Liver (tissue), 10 donors: ENCODE measurements at places on chromosomes 12 and 14. TPM values are rescaled to one million over a fixed set of nuclear protein-coding genes. Genes with fewer than 3 reads are reported as not detected.

The TAS2R42 gene
- not detected for polyA plus RNA-seq

The KLRD1 gene
- polyA plus RNA-seq: 1.8 TPM

The MFAP5 gene
- not detected for polyA plus RNA-seq

The LTBP2 gene
- polyA plus RNA-seq: 0.69 TPM

The NAV3 gene
- polyA plus RNA-seq: 0.22 TPM

The SLC7A8 gene
- 2.6 TPM for polyA plus RNA-seq

The RIMKLB gene
- polyA plus RNA-seq: 1.6 TPM

The FAM181A gene
- not detected for polyA plus RNA-seq

The RNASE7 gene
- 0.12 TPM for polyA plus RNA-seq

The PPP4R4 gene
- 2.4 TPM for polyA plus RNA-seq

The GLT8D2 gene
- polyA plus RNA-seq: 1.4 TPM

DNA sequence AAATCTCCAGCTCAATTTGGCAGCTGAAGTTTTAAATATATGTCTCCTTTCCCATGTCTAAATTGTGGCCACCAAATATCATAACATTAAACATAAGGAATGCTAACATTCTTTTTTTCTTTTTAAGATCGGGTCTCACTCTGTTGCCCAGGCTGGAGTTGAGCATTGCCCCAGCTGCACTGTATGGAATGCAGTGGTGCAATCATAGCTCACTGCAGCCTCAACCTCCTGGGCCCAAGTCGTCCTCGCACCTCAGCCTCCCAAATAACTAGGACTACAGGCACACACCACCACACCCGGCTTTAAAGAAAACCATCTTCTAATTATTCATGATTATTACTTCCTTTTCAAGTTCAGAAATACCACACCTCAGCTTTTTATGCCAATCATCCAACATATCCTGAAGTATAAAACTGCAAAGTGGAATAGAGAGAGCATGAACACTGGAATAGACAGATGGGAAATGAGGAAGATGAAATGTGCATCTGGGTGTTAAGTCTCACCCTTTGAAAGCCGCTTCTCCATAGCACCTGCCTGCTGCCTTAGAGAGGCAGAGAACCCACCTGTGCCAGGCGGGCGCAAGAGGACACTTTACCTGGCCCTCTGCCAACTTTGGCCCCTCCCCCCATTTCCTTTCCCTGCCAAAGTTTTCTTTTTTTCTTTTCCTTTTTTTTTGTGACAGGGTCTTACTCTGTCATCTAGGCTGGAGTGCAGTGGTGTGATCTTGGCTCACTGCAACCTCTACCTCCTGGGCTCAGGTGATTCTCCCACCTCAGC is 2.8 kb upstream of the EML1 start:
- no peaks in the 10 kb centered on the region for H3K27me3 ChIP-seq
- H3K4me3 ChIP-seq: no peak overlapping the region
- H3K4me1 ChIP-seq: peaks cover 12% of the 10 kb centered on the region
- no peaks in the 10 kb centered on the region for H3K36me3 ChIP-seq

GRCh38 chr12:104575442-104576186 is 118.9 kb downstream of the CHST11 start:
- no peaks in the 10 kb centered on the region for H3K27me3 ChIP-seq
- no peaks in the 10 kb centered on the region for H3K4me1 ChIP-seq
- no peak overlapping the region for H3K27ac ChIP-seq
- DNase-seq: no peak
- H3K36me3 ChIP-seq: no peaks in the 10 kb centered on the region

GRCh38 chr14:101350021-101350420 is 211.3 kb upstream of the DIO3 start:
- H3K4me3 ChIP-seq: no peak overlapping the region
- no peak overlapping the region for H3K27ac ChIP-seq
- H3K27me3 ChIP-seq: no peaks in the 10 kb centered on the region

GRCh38 chr12:88035907-88036289 is 6.7 kb upstream of the C12orf50 start:
- H3K36me3 ChIP-seq: no peaks in the 10 kb centered on the region
- no peak for DNase-seq
- peaks cover 10% of the 10 kb centered on the region for H3K4me1 ChIP-seq
- H3K27me3 ChIP-seq: no peaks in the 10 kb centered on the region
- peak overlapping the region; percentile 77 for H3K4me3 ChIP-seq
- H3K27ac ChIP-seq: peak overlapping the region; percentile 71

GRCh38 chr14:55438066-55438683 is 2.2 kb downstream of the TBPL2 start:
- no peaks in the 10 kb centered on the region for H3K27me3 ChIP-seq
- no peak overlapping the region for H3K27ac ChIP-seq
- H3K4me3 ChIP-seq: no peak overlapping the region
- no peaks in the 10 kb centered on the region for H3K4me1 ChIP-seq
- H3K36me3 ChIP-seq: no peaks in the 10 kb centered on the region

- no peaks in the 10 kb centered on the region for H3K36me3 ChIP-seq
- peaks cover 3% of the 10 kb centered on the region for H3K4me1 ChIP-seq
- no peak overlapping the region for H3K4me3 ChIP-seq
Observed at GRCh38 chr12:31742891-31743290, 14.1 kb upstream of the AMN1 start.

DNA sequence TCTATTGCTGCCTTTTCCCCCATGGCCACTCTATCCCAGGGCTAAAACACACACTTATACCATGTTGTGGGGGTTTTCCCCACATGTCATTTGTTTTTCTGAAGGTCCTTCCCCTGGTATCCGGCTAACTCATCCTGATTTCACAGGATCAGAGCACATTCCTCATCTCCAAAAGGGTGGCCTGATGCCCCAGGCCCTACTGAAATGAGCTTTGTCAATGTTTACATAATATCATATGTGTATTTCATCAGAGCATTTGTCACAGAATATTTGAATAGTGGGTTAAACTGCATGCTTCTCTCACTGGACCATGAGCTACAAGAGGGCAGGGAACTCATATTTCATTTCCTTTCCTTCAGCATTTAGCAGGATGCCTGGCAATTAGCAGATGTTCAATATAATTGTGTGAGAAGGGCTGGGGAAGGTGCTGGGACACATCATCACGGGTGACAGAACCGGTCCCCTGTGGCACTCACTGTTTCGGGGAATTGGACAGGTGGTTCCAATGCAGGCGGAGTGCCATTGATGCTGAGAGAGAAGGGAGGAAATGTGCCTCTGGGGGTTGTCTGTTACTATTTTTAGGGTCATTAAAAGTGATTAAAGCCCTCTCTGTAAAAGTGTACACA is 26.8 kb downstream of the EMP1 start:
- no peaks in the 10 kb centered on the region for H3K36me3 ChIP-seq
- no peaks in the 10 kb centered on the region for H3K4me1 ChIP-seq
- H3K27ac ChIP-seq: no peak overlapping the region

- H3K27me3 ChIP-seq: peaks cover 4% of the 10 kb centered on the region
- H3K36me3 ChIP-seq: no peaks in the 10 kb centered on the region
- no peak overlapping the region for H3K27ac ChIP-seq
- H3K4me3 ChIP-seq: no peak overlapping the region
Observed at GRCh38 chr12:81809829-81810595, 50.9 kb upstream of the PPFIA2 start.

DNA sequence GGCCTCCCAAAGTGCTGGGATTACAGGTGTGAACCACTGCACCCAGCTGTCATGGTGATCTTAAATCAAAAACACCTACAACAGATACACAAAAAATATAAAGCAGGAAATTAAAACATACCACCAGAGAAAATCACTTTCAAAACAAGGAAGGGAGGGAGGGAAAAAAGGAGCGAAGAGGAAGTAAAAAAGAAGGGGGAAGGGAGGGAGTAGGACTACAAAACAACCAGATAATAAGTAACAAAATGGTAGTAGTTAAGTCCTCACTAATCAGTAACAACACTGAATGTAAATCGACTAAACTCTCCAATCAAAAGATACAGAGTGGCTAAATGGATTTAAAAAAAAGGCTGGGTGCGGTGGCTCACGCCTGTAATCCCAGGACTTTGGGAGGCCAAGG is 89.0 kb downstream of the SH2B3 start:
- no peak for DNase-seq
- peaks cover 7% of the 10 kb centered on the region for H3K36me3 ChIP-seq
- H3K4me1 ChIP-seq: no peaks in the 10 kb centered on the region

- DNase-seq: no peak
- H3K27me3 ChIP-seq: no peaks in the 10 kb centered on the region
- no peaks in the 10 kb centered on the region for H3K4me1 ChIP-seq
- H3K27ac ChIP-seq: no peak overlapping the region
- no peaks in the 10 kb centered on the region for H3K36me3 ChIP-seq
Observed at GRCh38 chr14:54106661-54107377, 150.2 kb upstream of the BMP4 start.

GRCh38 chr14:88791629-88792472 is 902 bp downstream of the EML5 start:
- peak; percentile 43 for DNase-seq
- H3K27ac ChIP-seq: no peak overlapping the region
- H3K4me3 ChIP-seq: peak overlapping the region; percentile 42
- H3K36me3 ChIP-seq: no peaks in the 10 kb centered on the region
- H3K27me3 ChIP-seq: no peaks in the 10 kb centered on the region

- H3K4me3 ChIP-seq: no peak overlapping the region
- H3K36me3 ChIP-seq: no peaks in the 10 kb centered on the region
- DNase-seq: no peak
- H3K4me1 ChIP-seq: no peaks in the 10 kb centered on the region
Observed at GRCh38 chr12:63941879-63942278, 97.4 kb downstream of the SRGAP1 start.

DNA sequence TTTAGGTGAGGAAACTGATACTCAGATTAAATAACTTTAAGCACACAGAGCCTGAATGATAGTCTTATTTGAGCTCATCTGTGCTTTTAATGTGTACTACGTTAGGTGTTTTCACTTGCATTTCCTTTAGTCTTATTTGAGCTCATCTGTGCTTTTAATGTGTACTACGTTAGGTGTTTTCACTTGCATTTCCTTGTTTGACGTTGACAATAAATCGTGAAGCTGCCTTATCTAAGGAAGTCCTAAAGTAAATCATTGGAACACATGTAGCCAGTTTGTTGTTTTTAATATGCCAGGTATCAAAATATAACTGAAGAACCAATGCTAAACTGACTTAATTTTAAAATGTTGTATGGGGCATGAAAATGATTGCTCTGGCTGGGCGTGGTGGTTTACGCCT is 2.0 kb downstream of the RAP1B start:
- peak overlapping the region; percentile 95 for H3K27ac ChIP-seq
- H3K27me3 ChIP-seq: no peaks in the 10 kb centered on the region
- no peak for DNase-seq
- H3K36me3 ChIP-seq: no peaks in the 10 kb centered on the region

GRCh38 chr14:79706382-79706781 is 504.9 kb downstream of the DIO2 start:
- no peaks in the 10 kb centered on the region for H3K27me3 ChIP-seq
- no peaks in the 10 kb centered on the region for H3K36me3 ChIP-seq
- no peak overlapping the region for H3K4me3 ChIP-seq
- H3K4me1 ChIP-seq: no peaks in the 10 kb centered on the region
- no peak for DNase-seq
- no peak overlapping the region for H3K27ac ChIP-seq

- no peaks in the 10 kb centered on the region for H3K36me3 ChIP-seq
- no peaks in the 10 kb centered on the region for H3K27me3 ChIP-seq
- no peak overlapping the region for H3K27ac ChIP-seq
- no peaks in the 10 kb centered on the region for H3K4me1 ChIP-seq
- no peak for DNase-seq
Observed at GRCh38 chr12:88493636-88494035, 86.6 kb downstream of the KITLG start.

- H3K4me1 ChIP-seq: no peaks in the 10 kb centered on the region
- H3K27ac ChIP-seq: no peak overlapping the region
- DNase-seq: no peak
- H3K36me3 ChIP-seq: no peaks in the 10 kb centered on the region
Observed at GRCh38 chr12:25063873-25064628, 115.2 kb upstream of the BCAT1 start.

- no peak overlapping the region for H3K27ac ChIP-seq
- DNase-seq: no peak
- H3K36me3 ChIP-seq: no peaks in the 10 kb centered on the region
- H3K4me3 ChIP-seq: no peak overlapping the region
Observed at GRCh38 chr12:124162151-124163110, 132.5 kb upstream of the RFLNA start.

GRCh38 chr14:90368946-90369721 is 27.7 kb upstream of the CALM1 start:
- no peak for DNase-seq
- H3K36me3 ChIP-seq: no peaks in the 10 kb centered on the region
- no peak overlapping the region for H3K27ac ChIP-seq
- H3K4me3 ChIP-seq: no peak overlapping the region
- no peaks in the 10 kb centered on the region for H3K4me1 ChIP-seq
- H3K27me3 ChIP-seq: no peaks in the 10 kb centered on the region

DNA sequence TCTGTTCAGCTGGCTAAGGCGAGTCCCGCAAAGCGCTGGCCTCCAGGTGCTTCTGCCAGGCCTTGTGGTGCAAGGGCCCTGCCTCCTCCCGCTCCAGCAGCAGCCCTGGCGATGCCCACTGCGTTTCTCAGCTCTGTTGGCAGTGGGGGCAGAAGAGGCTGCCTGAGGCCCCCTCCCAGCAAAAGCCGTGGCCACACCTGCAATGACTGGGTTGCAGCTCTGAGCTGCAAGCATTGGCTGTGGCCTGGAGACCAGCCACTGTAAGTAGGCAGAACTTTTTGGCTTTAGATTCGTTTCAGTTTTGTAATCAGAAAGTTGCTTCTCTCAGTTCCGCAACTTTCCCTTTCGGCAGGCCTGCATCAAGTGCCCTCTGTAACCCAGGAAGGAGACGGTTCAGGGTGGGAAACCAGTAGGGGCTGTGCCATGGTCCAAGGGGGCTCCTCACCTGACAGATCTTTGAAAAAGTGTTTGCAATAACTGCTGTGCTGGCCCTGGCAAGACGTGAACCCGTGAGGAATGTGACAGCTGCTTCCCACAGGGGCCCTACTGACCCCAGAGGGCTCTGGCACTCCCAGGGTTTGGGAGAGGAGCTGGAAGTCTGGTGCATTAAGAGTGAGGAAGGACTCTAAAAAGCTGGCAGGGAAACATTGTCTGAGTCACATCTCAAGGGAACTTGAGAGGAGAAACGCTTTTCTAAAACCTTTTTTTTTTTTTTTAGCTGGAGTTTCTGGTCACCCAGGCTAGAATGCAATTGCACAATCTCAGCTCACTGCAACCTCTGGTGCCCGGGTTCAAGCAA is 54.5 kb upstream of the MAX start:
- no peaks in the 10 kb centered on the region for H3K4me1 ChIP-seq
- H3K27me3 ChIP-seq: no peaks in the 10 kb centered on the region
- no peaks in the 10 kb centered on the region for H3K36me3 ChIP-seq
- peak overlapping the region; percentile 21 for H3K27ac ChIP-seq
- no peak overlapping the region for H3K4me3 ChIP-seq
- no peak for DNase-seq

- no peak overlapping the region for H3K4me3 ChIP-seq
- DNase-seq: no peak
- H3K4me1 ChIP-seq: peaks cover 4% of the 10 kb centered on the region
- no peak overlapping the region for H3K27ac ChIP-seq
Observed at GRCh38 chr14:53124786-53125185, 28.3 kb downstream of the DDHD1 start.

DNA sequence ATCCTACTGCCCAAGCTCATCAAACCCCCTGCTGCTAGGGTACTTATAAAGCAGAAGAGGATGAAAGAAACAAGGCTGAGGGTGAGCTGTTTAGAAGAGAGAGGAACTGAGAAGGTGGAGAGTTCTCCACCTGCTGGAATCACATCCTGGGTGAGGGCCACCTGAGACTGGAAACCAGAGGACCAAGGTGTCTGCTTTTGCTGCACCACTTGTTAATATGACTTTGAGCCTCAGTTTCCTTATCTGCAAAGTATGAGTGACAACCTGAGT is 203.2 kb upstream of the SSTR1 start:
- no peak for DNase-seq
- no peaks in the 10 kb centered on the region for H3K4me1 ChIP-seq
- no peak overlapping the region for H3K27ac ChIP-seq
